T-helper 2 cell treated with Interferon-gamma antibody and Interleukin-4, amounts not matched to agents 100 ng/mL and 5 ng/mL, for 36 hours (primary cell): ENCODE measurements at places on chromosomes 2 and 18. TPM values are rescaled to one million over a fixed set of nuclear protein-coding genes. Genes with fewer than 3 reads are reported as not detected.

IL1R1 gene
- 0.05 and 0.11 TPM in 2 replicates for total RNA-seq

CPS1 gene
- 1.0 and 1.2 TPM in 2 replicates for total RNA-seq

ERMN gene
- 3.7 TPM in 2 replicates for total RNA-seq

CDKL4 gene
- 0.59 and 0.80 TPM in 2 replicates for total RNA-seq

CCDC102B gene
- 1.7 and 2.4 TPM in 2 replicates for total RNA-seq

AQP12B gene
- not detected in 2 replicates for total RNA-seq

SCYGR4 gene
- not detected in 2 replicates for total RNA-seq

TUBB8B gene
- total RNA-seq, result not detected in 2 replicates

TSPYL6 gene
- total RNA-seq, result not detected in 2 replicates

IL18RAP gene
- 3.4 and 4.2 TPM in 2 replicates for total RNA-seq

IGFBP5 gene
- not detected in 2 replicates for total RNA-seq

CAPN13 gene
- total RNA-seq, result not detected in 2 replicates

EFHD1 gene
- total RNA-seq, result 1.0 and 1.1 TPM in 2 replicates

FBLN7 gene
- total RNA-seq, result 8.2 and 9.0 TPM in 2 replicates

SP110 gene
- 129 and 131 TPM in 2 replicates for total RNA-seq

GPR17 gene
- total RNA-seq, result not detected in 2 replicates

ALLC gene
- total RNA-seq, result not detected in 2 replicates

MC4R gene
- not detected in 2 replicates for total RNA-seq

CCDC141 gene
- 12.7 and 14.5 TPM in 2 replicates for total RNA-seq

UPP2 gene
- not detected in 2 replicates for total RNA-seq

VRK2 gene
- 22.9 and 25.1 TPM in 2 replicates for total RNA-seq

COL5A2 gene
- 0.27 and 0.52 TPM in 2 replicates for total RNA-seq

AMER3 gene
- not detected in 2 replicates for total RNA-seq

CDH7 gene
- total RNA-seq, result not detected in 2 replicates

MALL gene
- not detected in 2 replicates for total RNA-seq

ELOA2 gene
- not detected in 2 replicates for total RNA-seq

SCYGR3 gene
- total RNA-seq, result not detected in 2 replicates

ANKRD62 gene
- not detected in 2 replicates for total RNA-seq
